ENCODE measurements at places on chromosomes 5 and 9.

DNA sequence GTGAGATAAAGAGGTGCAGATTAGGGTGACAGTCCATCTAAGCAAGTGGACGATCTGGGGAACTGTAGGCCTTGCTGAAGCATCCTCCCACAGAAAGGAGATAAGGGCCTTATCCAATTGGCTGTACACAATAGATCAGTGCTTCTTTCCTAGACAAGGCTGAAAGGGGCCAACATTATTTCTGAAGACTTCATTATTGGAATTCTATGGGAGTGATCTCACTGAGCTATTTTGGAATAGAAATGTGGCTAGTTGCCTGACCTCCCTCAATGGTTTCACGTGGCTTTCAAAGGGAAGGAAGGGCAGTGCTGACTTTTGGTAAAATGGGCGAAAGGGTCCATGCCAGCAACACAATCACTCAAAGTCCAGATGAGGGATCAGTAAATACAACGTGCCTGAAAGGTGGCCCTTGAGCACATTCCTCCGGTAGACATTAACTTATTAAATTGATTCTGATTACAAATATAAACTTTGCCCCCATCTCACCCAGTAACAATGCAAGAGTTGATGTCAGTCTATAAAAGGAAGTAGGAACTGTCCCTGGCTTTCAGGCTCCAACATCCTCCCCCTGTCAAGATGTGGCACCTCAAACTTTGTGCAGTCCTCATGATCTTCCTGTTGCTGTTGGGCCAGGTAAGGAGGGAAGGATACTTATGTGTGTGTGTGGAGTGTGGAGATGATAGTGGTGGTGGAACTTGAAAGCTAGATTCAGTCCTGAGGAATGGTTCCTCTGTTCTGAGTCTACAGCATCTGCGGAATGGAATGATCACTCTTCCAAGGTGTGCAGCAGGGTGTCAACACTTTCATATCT lies at the start of gene LEAP2:
Gene LEAP2, plus strand, starts transcription at position 550 of the 811 bp plus-strand sequence. Its CDS starts 27 bp downstream, at position 577.
- DNase-seq = no peak

DNA sequence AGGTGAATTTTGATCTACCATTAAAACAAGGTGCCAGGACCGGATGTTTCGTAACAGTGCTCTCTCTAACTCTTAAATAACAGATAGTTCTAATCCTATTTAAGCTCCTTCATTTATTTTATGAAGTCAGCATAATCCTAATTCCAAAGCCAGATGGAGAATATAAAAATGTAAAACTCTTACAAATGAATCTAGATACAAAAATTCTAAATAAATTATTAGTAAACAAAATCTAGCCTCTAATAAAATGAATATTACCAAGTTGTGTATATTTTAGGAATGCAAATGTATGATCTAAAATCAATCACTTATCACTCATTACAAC lies 32.4 kb upstream of the IL33 start:
- DNase-seq = no peak

- no peak for DNase-seq
These were observed 40.9 kb downstream of the FAF2 start for GRCh38 chr5:176489077-176489476.

DNA sequence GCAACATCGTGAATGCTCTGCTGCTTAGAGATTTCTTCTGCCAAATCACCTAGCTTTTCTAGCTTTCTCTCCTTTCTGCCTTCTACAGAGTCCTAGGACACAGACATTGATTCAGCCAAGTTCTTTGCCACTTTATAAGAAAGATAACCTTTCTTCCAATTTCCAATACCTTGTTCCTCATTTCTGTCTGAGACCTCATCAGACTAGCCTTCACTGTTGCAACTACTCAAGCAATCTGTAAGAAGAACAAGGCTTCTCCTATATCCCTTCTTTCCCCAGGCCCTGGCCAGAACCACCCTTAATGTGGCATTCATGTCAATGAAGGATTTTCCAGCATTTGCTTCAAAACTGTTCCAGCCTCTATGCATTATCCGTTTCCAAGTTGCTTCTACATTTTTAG lies 24.3 kb downstream of the FBXO10 start:
- DNase-seq = no peak

Measured in T1000 (cell line).